Activated CD4-positive, alpha-beta memory T cell treated with anti-CD3 and anti-CD28 coated beads for 36 hours (primary cell): ENCODE measurements at places on chromosomes 7 and 10.

DNA sequence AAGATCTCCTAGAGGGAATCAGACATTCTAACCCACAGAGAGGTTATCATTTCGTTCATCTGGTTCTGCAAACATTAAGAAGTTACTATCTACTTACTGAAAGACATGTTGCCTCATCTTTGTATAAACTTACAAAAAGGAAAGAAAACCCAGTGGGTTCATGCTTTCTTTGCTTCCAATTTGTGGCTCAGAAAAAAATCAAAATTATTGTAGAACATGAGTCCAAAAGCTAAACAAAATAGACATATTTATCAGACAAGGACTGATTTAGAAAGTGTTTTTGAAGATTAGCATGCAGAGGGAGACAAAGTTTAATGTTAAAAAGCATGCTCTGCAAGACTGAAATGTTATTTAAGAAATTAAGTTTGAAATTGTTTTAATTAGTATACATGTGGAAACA is 123.1 kb downstream of the MBL2 start:
- DNase-seq = no peak

DNA sequence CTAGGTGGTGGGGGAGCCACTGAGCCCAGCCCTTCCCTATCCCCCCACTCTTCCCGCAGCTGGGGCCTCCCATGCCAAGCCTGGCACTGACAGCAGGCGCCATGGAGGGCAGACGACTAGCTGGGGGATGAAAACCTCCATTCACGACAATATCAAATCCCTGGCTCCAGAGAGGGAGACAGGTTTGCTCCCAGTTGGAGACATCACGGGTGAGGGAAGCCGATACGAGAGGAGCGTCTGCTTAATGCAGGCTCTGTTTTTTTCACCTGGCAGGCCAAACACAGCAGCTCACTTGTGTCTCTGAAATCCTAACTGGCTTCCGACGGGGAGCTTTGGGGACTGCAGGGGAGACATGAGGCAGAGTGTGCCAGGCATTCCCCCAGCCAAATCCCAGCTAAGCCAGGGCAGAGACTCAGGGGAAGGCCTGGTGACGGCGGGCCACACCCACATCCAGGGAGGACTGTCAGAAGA is 307.4 kb upstream of the ZMIZ1 start:
- DNase-seq = no peak

GRCh38 chr10:70578371-70578947 is 24.1 kb downstream of the PRF1 start:
- DNase-seq = peak; percentile 85

- no peak for DNase-seq
Observed at GRCh38 chr7:112791465-112792168, 1.4 kb upstream of the TMEM168 start.

DNA sequence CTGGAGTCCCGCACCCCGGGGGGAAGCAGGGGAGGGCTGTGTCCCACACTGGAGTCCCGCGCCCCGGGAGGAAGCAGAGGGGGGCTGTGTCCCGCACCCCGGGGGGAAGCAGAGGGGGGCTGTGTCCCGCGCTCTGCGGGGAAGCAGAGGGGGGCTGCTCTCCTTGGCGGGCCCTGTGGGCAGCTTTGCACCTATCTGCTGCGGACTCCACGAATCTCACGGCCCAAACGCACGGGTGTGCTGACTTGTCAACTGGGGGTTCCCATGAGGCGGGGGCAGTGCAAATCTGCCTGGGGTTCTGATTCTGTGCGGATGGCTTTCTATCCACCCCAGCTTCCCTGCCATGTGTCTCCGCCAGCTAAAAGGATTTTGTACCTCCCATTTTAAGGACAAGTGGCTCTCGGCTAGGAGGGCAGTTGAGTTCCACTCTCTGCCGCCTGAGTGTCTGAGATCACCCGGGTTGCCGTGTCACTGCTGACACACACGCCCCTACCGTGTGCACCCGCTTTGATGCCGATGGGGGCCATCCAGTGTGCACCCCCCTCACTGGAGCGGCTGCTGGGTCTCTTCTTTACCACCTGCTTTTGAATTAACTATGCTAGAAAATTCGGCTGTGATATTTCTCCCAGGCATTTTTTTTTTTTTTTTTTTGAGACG is 20.5 kb downstream of the GPER1 start:
- DNase-seq = no peak

DNA sequence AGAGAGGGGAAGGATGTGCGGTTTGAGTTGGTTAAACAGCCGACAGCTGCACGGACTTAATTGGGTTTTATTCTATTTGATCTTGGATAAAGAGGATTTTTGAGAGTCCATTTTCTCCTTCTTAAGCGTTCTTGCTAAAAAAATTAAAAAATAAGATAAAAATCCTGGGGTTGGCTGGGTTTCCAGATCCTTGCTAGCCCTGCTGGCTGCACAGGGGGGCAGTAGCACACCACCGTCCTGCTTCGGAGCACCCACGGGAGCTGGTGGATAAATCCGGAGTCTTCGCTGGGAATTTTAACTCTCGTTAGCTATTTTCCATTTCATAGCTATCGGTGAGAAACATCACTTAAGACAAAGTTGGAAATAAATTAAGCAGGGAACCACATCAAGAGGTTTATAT is 792.0 kb downstream of the TYW1 start:
- DNase-seq = no peak

DNA sequence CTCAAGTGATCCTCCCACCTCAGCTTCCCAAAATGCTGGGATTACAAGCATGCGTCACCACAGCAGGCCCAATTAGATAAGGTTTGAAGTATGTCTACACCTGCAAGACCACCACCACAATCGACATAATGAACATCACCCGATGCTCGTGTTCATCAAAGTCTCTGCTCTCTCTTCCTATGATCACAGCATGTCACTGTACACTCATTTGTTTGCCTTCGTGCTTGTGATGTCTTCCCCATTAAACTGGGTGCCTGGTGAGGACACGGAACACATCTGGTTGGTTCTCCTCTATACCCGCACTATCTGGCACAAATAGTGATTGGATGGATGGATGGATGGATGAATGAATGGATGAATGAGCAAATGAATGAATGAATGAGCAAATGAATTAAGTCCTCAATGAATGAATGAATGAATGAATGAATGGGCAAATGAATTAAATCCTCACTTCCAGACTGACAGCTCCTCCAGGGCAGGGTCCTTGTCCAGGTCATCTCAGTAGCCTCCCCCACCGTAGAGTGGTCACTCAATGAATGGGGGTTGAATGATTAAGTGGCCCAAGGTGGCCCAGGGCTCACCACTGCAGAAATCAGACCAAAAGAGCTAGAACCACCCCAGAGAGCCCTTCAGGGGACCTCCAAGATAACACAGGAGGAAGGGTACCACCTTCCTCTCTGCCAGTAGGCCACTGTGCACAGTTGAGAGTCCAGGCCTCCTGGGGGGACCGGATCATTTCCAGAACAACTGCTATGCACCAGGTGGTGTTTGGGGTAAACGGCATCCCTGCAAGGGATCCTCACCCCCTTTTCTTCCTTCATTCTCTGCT is 101.9 kb upstream of the TNRC18 start:
- peak; percentile 49 for DNase-seq

- DNase-seq = no peak
Observed at GRCh38 chr7:70421319-70421718, 710.6 kb upstream of the GALNT17 start.

- no peak for DNase-seq
Observed at GRCh38 chr10:86317949-86318725, 48.5 kb downstream of the GRID1 start.

GRCh38 chr10:3006093-3006492 is 61.3 kb upstream of the PFKP start:
- no peak for DNase-seq

- peak; percentile 47 for DNase-seq
Observed at GRCh38 chr7:92808006-92808405, 28.4 kb downstream of the CDK6 start.

- DNase-seq = no peak
Observed at GRCh38 chr10:71223347-71224058, 11.1 kb downstream of the UNC5B start.

DNA sequence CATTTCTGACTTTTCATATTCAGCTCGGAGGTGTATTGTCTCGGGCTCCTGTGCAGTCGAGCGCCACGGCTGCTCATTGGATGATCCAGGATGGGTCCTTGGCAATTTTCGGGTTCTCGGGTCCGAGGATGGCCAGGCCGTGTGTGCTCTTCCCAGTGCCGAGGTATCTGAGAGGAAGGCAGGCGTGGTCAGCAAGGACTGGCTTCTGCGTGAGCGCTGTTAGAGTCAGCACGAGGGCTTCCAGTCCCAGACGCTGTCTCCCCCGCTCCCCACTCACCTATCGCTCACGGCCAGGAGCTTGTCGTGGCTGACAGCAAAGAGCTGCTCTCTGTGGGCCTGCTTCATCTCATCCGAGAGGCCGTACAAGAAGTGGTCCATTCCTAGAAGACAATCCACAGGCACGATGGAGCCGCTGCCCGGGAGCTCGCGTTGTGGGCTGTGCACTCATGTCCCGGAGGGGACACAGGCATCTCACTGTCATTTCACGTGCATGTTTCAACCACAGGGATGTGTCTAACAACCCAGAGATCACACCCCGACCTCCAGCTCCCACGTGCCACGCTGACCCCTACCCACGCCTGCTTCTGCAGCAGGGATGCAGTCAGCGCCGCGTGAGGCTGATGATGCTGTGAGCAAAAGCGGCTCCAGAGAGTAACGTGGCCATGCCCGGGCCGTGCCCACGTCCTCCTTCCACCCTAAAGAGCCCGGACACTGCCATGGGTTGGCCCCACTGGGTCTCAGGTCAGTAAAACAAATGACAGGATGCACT is 34.4 kb downstream of the PITRM1 start:
- DNase-seq = no peak

GRCh38 chr10:8992009-8992408 is 937.5 kb downstream of the GATA3 start:
- no peak for DNase-seq

GRCh38 chr10:119441151-119441821 is 101.2 kb downstream of the RGS10 start:
- DNase-seq = no peak

DNA sequence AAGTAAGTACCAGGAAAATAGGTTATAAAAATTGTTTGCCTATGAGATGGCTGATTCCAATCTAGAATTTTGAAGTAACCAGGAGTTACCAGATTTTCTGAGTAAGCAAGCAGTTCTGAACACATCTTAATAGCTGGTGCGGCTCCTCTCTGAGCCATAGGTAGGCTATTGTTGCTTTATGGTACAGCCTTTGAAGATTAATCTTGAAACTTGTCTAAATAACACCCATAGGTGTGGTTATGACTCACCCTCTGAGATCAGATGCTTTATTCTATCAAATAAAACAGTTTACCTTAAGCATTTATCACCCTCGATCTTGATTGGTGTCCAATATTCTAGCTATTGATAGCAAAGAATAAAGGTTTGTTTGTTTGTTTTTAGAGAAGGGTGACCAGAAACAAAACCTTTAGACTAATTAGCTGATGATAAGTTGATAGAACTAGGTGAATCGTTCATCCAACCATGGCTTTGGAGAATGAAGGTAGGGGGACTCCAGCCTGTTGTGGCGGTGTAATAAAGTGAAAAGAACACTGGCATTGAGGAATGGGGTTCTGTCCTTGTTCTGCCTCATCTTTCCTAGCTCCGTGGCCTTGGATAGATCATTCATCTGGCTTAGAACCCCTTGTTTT is 72.2 kb downstream of the VTI1A start:
- DNase-seq = peak; percentile 37

DNA sequence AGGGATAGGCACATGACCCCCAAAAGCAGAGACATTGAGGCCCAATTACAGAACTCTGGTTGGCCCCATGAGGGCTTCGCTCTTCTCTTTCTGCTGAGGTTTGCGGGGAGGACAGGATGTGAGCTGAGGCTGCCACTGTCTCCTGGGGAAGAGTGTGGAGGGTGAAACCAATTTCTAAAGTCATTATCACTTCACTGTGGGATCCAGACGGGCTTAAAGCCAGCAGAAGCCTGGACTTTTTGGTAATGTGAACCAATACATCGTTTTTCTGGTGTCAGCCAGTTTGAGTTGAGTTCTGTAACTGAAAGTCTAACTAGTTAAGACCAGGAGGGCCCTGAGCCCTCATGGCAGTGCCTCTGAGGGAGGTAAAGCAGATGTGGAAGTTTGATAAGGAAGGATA is 163.0 kb downstream of the MYOF start:
- no peak for DNase-seq

DNA sequence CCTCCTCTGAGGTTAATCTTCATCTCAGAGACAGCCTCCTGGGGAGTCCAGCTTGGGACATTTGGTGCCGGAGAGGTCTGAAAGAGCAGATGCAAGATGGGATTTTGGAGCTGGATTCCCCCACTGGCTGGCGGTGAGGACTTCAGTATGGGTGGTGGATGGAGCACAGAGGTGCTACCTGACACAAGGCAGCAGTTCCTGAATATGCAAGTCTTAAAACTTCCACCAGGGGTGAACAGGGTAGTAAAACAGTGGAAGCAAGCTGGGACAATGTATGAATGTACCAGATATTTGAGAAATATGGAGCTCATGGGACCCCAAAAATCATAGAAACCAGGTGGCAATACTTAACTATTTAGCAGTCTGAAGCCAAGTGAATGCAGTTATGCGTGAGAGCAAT is 4.8 kb upstream of the TAF3 start:
- DNase-seq = no peak

DNA sequence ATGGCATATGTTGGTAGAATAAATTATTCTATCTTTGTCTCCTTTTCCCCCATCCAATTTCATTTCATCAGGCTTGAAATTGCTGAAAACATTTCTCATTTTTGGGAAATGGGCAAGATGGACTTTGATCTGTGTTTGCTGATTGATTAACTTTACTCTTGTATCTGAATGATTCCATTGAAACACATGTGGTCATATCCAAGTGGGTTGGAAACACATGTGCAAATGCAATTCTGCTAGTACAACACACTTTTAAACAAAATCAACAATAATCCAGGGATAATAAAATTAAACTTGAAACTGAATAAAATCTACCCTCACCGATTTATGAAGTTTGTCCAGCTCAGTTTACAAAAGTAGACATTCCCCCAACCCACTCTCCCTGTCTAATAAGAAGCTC is 96.9 kb downstream of the EPDR1 start:
- DNase-seq = no peak

DNA sequence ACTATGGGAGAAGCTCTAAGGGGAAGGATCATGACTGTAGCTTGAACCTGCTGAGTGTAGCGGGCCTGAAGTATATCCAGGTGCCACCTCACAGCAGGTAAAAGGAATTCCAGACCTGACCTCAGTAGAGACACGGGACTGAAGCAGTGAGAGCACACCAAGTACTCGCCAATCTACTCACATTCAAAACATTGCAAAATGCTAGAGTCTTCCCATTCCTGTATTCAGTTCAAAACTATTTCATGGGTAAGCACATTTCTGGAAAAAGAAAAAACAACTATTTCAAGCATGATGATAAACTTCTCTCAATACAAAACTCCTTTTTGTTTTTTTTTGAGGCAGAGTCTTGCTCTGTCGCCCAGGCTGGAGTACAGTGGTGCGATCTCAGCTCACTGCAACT is 121.9 kb upstream of the AUTS2 start:
- DNase-seq = no peak

DNA sequence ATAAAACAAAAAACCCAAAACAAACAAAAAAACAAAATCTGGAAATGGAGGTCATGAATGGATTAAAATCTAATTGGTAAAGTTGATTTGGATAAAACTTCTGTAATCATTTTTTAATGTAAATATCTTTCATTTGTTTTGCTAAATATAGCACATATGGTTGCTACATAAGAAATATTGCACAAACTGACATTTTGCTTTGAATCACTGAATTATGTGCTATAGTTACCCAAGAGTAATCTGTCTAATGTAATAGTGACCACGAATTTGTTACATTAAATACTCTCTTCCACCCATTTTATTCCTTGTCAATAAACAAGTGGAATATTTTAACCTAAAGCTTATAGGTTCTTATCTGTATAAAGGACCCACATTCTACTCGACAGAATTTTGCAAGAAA is 6.2 kb downstream of the CFAP58 start:
- DNase-seq = no peak

GRCh38 chr7:45259966-45260646 is 102.5 kb downstream of the RAMP3 start:
- peak; percentile 80 for DNase-seq
